MG63 (cell line): ENCODE measurements at places on chromosomes 6 and 20. TPM values are rescaled to one million over a fixed set of nuclear protein-coding genes. Genes with fewer than 3 reads are reported as not detected.

BPIFA1 gene
- total RNA-seq, result not detected in 2 replicates

HAO1 gene
- not detected in 2 replicates for total RNA-seq

PHACTR3 gene
- not detected in 2 replicates for total RNA-seq

PAK5 gene
- total RNA-seq, result not detected in 2 replicates

PDYN gene
- not detected in 2 replicates for total RNA-seq

SLC32A1 gene
- total RNA-seq, result not detected in 2 replicates

SLC17A9 gene
- total RNA-seq, result not detected in 2 replicates

MDC1 gene
- 5.4 and 10.8 TPM in 2 replicates for total RNA-seq

LY6G6F gene
- total RNA-seq, result not detected in 2 replicates

SLC22A2 gene
- not detected in 2 replicates for total RNA-seq

SPATA25 gene
- total RNA-seq, result not detected in 2 replicates

ABHD12 gene
- 7.1 and 15.9 TPM in 2 replicates for total RNA-seq

FRS3 gene
- 0.49 TPM in 1 of 2 replicates, not detected in the other for total RNA-seq

MMS22L gene
- 8.2 and 12.9 TPM in 2 replicates for total RNA-seq

HLA-DMB gene
- total RNA-seq, result 0.76 and 0.79 TPM in 2 replicates

DNAH8 gene
- total RNA-seq, result 1.2 TPM in 1 of 2 replicates, not detected in the other

PTPRK gene
- 9.7 and 33.7 TPM in 2 replicates for total RNA-seq

RIN2 gene
- 14.3 and 15.2 TPM in 2 replicates for total RNA-seq

DNAAF9 gene
- total RNA-seq, result 0.86 and 1.9 TPM in 2 replicates

SLC17A1 gene
- not detected in 2 replicates for total RNA-seq

PNPLA1 gene
- not detected in 2 replicates for total RNA-seq

OGFRL1 gene
- 3.5 and 5.8 TPM in 2 replicates for total RNA-seq

PDE10A gene
- total RNA-seq, result 0.10 and 1.3 TPM in 2 replicates

TULP4 gene
- total RNA-seq, result 10.4 and 19.1 TPM in 2 replicates

KHDRBS2 gene
- not detected in 2 replicates for total RNA-seq

CRISP2 gene
- total RNA-seq, result not detected in 2 replicates

C6orf58 gene
- total RNA-seq, result not detected in 2 replicates

SNPH gene
- 3.4 and 5.9 TPM in 2 replicates for total RNA-seq

TGM2 gene
- total RNA-seq, result 82.5 and 111 TPM in 2 replicates

TIAM2 gene
- 2.9 and 4.9 TPM in 2 replicates for total RNA-seq

TTK gene
- 43.2 and 173 TPM in 2 replicates for total RNA-seq

GGTLC1 gene
- total RNA-seq, result not detected in 2 replicates

DNMT3B gene
- 5.6 and 6.6 TPM in 2 replicates for total RNA-seq

VGLL2 gene
- not detected in 2 replicates for total RNA-seq

SNAP25 gene
- not detected in 2 replicates for total RNA-seq

HTR1E gene
- not detected in 2 replicates for total RNA-seq

ZNF341 gene
- 1.0 and 1.5 TPM in 2 replicates for total RNA-seq

MOG gene
- total RNA-seq, result not detected in 2 replicates

HMGN4 gene
- 70.7 and 71.8 TPM in 2 replicates for total RNA-seq

MEI4 gene
- not detected in 2 replicates for total RNA-seq

TMEM74B gene
- not detected in 2 replicates for total RNA-seq

APCDD1L gene
- not detected in 2 replicates for total RNA-seq

SAPCD1 gene
- total RNA-seq, result 2.5 TPM in 1 of 2 replicates, not detected in the other

THEMIS gene
- total RNA-seq, result not detected in 2 replicates

AIF1 gene
- total RNA-seq, result not detected in 2 replicates

HINT3 gene
- total RNA-seq, result 7.4 and 8.6 TPM in 2 replicates

BANF2 gene
- not detected in 2 replicates for total RNA-seq

STMND1 gene
- not detected in 2 replicates for total RNA-seq

FRK gene
- total RNA-seq, result 0.07 and 0.16 TPM in 2 replicates

ADTRP gene
- 1.5 and 2.1 TPM in 2 replicates for total RNA-seq

SYNGAP1 gene
- 0.92 and 0.96 TPM in 2 replicates for total RNA-seq

IL17F gene
- not detected in 2 replicates for total RNA-seq
